ENCODE measurements at places on chromosomes 5 and 9.

DNA sequence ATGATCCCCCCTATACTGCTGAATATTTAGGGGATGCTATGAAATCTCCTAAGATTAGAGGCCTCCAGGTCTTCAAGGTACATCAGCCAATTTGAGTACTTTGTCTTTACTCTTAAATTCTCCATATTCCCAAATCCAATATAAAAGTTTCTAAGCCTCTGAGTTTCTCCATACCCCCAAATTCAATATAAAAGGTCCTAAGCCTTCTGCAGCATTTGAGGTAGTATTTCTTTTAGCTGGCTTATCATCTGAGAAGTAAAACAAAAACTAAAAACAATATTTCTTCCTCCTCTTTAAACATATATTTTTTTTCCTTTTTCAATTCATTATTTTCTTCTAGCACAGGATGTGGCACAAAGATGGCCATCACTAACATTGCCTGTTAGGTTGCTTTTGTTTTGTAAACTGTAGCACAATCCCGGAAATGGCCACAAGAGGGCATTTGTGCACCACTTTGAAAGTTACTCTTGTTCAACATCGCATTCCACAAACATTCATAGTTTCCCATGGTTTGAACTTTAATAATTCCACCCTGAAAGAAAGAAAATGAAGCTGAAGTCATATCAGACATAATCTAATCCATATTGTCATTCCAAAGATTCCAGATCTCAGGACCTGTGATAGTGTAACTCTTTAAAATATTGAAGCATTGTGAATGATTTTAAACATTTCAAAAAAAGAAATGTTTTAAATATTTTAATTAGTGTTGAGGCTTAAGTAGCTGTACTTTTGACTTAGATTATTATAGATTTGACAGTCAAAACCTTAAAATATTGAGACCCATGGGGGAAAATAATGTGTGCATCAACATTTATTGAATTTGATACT is 21.0 kb upstream of the SCGB3A2 start:
- DNase-seq, result peak; percentile 1

GRCh38 chr5:95861221-95861863 is 38.8 kb upstream of the GLRX start:
- DNase-seq, result no peak

GRCh38 chr5:87581661-87582060 is 168.9 kb upstream of the CCNH start:
- no peak for DNase-seq

GRCh38 chr9:95732802-95733688 is 142.4 kb upstream of the ERCC6L2 start:
- DNase-seq, result no peak

DNA sequence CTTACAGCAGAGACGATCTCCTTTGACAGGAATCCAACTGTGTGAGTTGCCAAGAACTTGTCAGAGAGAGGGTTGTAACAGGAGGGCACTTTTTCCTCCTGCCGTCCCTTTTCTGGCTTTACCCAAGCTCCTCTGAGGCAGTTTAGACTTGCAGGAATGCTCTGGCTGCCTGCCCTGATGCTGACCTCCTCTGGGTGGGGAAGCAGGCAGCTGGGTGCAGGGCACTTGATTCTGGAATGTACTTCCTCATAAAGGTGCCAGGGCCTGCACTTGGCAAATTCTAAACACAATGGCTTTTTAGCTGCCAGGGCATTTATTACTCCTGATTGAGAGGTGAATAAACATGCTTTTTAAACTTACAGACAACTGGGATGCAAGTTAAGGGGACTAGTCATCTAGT is 190.4 kb downstream of the EPB41L4A start:
- no peak for DNase-seq

- DNase-seq, result no peak
Measured at GRCh38 chr9:85246541-85246940, 495.2 kb downstream of the AGTPBP1 start.

GRCh38 chr5:9176641-9177040 is 369.2 kb downstream of the SEMA5A start:
- DNase-seq, result no peak

GRCh38 chr9:91991721-91992341 is 41.8 kb upstream of the ROR2 start:
- no peak for DNase-seq

DNA sequence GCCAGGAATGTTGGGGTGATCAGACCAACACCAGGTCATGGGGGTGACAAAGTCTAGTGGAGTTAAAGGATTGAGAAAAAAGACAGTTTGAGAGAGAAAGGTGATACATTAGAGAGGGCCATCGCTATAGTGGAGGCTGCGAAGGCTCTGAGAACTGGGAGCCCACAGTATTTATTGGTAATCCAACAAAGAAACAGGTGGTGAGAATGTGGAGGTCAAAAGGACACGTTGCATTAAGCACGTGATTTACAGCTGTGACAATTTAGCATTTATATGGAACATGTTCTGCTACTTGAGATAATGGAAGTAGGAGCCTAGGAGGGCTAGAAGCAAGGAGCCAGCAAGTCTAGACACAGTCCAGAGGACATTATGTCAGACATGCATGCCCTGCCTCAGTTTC is 2086.5 kb upstream of the C9orf72 start:
- DNase-seq, result no peak

DNA sequence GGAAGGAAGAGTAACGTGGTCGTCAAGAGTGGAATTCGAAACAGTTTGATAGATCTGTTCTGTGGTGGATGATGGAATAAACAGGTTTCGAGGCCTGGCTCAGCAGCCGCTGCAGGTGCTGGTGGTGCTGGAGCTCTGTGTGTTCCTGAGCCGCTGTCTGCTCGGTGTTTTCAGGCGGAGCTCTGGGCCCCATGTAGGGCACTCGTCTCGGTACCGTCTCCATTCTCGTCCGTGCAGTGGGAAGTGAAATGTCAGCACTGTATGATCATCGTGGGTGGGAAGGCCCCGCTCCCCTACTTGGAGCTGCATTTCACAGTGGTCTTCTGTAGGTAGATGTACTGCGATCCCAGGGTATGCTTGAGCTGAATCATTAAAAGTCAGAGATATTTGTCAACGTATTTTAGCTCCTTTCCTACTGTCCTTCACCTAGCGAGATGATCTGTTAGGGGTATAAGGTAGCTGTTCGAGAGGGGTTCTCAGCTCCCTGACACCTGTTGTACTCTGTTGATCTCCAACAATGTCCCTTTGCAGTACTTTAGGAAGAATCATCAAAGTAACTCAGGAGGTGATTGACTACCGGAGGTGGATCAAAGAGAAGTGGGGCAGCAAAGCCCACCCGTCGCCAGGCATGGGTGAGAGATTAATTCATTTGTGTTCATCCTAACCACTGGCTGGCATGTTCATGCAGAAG is 35.9 kb downstream of the TENT4A start:
- no peak for DNase-seq

DNA sequence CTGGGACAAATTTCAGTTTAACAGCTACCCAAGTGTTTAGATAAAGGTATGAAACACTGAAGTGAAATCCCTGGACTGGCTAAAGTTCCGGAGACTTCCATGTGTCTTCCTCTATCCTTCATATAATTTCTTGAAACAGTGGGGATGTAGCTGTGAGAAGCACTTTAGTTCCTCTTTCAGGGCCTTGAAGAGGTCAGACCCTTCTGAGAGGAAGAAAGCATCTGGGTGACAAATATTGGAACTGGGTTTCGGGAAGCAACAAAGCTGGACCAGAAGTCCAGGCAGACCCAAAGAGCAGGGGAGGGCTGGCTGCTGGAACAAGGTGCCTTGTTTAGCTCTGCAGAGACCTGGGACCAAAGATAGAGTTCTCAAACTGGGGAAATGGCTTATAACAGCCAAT is 75.4 kb upstream of the ZFAND5 start:
- DNase-seq, result no peak

GRCh38 chr5:132024117-132024435 is 12.6 kb upstream of the ACSL6 start:
- DNase-seq, result no peak

GRCh38 chr9:113511856-113512761 is 48.6 kb downstream of the RGS3 start:
- DNase-seq, result peak; percentile 77

- no peak for DNase-seq
Measured at GRCh38 chr9:89175828-89176261, 2.8 kb downstream of the SHC3 start.

DNA sequence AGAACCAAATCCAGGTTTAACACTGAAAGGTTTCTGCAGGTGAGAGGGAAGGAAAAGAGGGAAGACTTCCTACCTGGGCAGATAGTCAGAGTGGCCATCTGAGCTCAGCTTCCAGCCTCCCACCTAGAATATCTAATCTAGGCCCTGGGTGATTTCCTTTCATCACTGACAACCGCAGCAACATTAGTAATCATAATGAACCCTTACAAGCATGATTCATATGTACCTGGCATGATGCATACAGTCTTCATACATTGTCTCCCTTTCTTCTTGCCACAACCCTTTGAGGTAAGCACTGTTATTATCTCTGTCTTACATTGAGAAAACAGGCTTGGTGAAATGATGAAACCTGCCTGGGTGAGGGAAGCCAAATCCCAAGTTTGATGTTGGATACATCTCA is 13.5 kb downstream of the AFAP1L1 start:
- DNase-seq, result no peak

DNA sequence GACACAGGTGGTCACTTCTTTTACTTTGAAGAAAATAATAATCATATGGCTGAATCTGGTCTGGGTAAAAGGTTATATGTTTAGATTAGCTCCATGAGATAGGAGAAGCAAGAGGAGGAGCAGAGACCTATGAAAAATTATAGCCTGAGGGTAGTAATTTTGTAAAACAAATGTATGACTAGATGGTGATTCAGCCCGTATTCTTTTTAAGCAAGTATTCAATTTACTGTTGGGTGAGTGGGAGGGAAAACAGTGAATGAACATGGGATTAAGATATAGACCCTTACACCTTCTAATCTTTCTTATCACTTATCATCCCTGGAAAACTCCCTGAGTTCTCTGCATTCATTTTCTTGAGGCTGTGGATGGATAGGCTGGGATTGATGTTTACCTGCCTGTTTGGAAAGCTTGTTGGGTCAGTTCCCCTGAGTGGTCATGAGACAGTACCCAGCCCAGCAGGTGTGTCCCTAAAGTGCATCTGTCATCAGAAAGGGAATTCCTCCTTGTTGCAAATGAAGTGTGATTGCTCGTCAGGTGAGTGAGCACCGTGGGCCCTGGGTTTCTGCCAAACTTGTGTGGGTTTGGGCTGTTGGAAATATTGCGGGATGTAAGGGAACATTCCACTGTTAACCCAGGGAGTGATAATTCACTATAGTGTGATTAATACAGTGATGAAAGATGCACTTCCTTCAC is 101.2 kb upstream of the GDNF start:
- no peak for DNase-seq

GRCh38 chr9:137169896-137170358 is at the start of gene LRRC26:
LRRC26 (minus strand) TSS chr9:137170051; CDS start chr9:137169943, 108 bp downstream.
- no peak for DNase-seq

GRCh38 chr9:68999393-69000105 is 14.4 kb downstream of the PRKACG start:
- peak; percentile 54 for DNase-seq

- DNase-seq, result no peak
Measured at GRCh38 chr9:18783909-18784308, 249.1 kb downstream of the SAXO1 start.

DNA sequence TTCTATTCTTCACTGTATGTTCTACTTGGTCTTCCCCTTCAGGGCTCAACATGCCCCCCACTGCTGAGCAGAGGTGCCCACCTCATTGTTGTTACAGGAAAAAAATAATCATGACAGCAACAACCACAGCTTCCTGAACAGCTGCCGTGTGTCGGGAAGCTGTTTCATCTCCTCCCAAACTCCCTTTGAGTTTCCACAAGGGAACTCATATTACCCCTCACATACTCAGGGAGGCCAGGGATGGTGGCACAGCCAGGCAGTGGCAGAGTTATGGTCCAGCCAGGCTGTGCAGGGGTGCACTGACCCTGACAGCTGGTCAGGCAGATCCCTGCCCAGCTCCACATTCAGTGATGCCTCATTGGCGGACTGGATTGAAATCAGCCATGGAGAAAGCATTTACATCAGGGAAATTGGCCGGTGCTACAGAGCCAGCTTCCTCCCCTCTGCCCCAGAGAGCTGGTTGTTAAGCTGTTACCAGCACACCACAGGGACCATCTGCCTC is 37.3 kb downstream of the SARDH start:
- no peak for DNase-seq

GRCh38 chr5:54021431-54022164 is 288.8 kb downstream of the ARL15 start:
- no peak for DNase-seq

DNA sequence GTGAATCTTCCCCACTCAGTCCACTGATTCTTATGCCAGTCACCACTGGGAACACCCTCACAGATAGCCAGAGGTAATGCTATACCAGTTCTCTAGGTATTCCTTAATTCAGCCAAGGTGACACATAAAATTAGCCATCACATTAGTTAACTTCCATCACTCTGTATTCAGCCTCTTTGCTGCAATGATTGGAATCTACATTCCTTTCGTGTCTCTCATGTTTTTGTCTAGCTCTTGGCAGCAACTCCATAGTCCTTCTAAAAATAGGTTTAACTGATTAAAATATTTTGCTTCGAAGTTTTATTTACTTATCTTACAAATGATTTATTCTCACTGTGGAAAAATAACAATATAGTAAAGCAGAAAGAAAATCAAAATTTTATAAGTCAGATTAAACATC is 19.6 kb upstream of the RNF20 start:
- no peak for DNase-seq

- no peak for DNase-seq
Measured at GRCh38 chr9:3963643-3964369, 336.1 kb downstream of the GLIS3 start.

DNA sequence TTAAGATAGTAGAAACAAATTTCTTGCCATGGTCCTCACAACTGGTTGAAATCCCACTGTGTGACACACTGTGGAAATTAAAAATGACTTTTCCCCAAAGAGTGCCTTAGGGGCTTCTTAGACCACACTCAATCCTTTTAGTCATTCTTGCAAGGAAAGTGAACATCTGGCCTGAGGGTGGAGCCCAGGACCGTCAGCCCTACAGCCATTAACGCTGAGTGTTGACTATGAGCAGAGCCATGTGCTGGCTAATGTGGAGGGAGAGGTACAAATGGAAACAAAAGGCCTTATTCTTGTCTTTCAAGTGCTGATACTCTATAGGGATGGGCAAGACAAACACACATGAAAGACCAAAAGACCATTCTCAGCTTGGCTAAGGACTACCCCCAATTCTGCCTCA is 456.5 kb downstream of the ZSWIM6 start:
- DNase-seq, result no peak

- DNase-seq, result no peak
Measured at GRCh38 chr9:110059461-110059860, 148.5 kb downstream of the C9orf152 start.

GRCh38 chr9:86405086-86405491 is 50.9 kb upstream of the TUT7 start:
- no peak for DNase-seq

Measured in stimulated activated CD4-positive, alpha-beta T cell treated with anti-CD3 and anti-CD28 coated beads, Interleukin-4, amount 100 ng/mL, for 4 hours (primary cell).